ENCODE measurements at places on chromosomes 16 and 17.

DNA sequence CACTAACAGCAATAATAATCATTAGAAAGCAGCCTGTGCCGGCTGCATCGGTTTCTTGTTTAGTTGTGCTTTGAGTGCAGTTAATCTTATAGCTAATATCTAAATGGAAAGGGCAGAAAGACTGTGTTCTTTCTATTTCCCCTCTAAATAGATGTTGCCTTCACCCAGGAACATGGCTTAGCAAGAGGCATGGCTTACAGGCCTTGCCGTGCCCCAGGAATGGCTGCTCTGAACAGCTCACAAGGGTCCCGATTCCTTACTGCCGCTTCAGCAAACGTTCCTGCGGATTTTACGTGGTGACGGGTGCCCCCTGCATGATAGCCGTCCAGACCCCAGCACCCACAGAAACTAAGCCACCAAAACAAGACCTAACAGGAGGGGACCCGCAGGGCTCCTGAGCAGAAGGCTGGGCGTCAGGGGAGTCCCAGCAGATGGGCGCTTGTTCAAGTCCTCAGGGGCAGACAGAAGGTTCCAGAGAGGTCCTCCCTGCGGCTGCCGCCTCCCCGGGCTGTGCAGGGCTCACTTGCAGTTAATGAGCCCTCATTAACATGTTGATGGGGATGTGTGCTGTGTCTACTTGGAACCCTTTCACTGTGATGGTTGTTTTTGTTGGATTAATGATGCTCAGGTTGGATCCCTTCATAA is 52.5 kb upstream of the ENPP7 start:
- DNase-seq = peak; percentile 94

DNA sequence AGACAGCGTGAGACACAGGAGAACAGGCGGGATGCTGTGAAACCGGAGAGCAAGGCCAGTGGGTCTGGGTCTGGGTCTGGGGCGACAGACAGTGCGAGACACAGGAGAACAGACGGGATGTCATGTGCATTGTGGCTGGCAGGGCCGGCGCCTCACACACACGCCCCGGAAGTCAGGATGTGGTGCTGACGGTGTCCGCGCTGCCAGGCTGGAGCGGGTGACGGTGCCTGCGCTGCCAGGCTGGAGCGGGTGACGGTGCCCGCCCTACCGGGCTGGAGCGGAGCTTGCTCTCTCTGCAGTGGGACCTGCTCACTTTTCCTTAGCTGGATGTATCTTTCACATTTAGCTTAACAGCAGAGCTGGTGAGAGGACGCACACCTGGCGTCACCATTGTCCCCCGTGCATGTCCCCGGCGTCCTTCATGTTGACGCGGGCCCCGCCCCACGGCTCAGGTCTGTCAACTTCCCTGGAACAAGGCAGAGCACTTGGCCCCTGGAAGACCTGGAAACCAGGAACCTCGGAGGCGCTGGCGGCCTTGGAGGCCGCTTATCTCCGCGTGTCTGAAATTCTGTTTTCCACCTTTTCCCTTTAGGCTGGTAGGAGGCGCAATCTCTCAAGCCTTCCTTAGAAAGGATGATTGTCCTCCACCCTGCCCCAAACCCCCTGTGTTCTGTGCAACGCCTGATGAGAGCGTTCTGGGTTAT is 43.0 kb upstream of the ZNF750 start:
- DNase-seq = no peak

- DNase-seq = peak; percentile 77
Measured at GRCh38 chr17:59513934-59514841, 51.2 kb upstream of the DHX40 start.

GRCh38 chr17:41678411-41678906 is 10.2 kb upstream of the EIF1 start:
- DNase-seq = no peak

DNA sequence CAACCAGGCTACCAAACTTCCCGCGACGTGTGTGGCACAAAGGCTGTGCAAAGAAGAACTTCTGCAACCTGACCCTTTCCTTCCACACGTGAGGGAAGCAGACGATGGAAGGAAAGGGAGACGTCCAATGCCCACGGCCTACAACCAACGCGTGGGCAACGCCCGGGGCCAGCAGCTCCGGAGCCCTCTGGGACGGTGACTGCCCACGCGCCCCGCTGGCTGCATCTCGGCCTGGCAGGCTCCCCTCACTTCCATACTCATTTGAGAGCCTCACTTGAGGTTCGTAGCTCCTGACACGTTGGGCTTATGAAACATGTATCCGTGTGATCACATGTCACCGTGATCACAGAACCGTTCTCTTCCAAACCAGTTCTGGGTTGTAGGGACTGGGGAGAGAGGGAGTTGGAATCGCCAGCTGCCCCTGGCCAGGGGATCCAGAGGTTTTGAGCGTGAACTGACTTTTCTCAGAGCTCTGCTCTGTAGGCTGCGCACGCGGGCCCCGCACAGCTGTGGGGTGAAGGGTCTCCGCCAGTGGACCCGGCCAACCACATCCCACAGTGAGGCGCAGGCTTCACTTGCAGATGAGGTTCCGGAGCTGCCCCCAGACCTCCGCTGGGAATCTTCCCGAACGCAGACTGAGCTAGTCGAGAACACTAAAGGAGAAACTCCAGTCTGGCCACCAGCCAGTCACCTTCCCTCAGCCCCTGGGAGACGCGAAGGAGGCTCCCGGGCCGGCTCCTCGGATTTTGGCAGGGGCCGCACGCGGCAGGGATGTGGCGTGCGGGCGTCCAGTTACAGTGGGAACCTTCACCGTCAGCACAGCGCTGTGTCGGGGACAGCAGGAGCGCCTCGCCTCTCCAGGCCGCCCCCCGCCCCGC is 1.0 kb downstream of the LMF1 start:
- DNase-seq = no peak

- no peak for DNase-seq
Measured at GRCh38 chr16:66720766-66721165, 24.2 kb upstream of the CMTM4 start.

DNA sequence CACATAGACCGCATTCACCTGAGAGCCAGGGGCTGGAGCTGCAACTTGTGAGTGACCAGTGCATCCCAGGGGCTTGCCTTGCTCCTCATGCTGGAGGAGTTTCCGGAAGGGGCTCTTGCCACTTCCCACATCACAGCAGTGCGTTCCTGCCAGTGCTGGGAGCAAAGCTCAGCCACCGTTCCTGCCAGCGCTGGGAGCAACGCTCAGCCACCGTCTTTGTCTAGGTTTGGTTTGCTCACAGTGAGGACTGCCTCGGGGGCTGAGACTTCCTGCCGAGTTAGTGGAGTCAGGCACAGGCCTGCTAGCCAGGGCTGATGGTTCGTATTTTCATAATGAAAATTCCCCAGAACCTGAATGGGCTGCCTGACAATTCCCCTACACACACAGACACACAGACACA is 5.4 kb upstream of the CHRNE start:
- no peak for DNase-seq

- DNase-seq = no peak
Measured at GRCh38 chr17:79192503-79193351, 118.1 kb downstream of the ENGASE start.

DNA sequence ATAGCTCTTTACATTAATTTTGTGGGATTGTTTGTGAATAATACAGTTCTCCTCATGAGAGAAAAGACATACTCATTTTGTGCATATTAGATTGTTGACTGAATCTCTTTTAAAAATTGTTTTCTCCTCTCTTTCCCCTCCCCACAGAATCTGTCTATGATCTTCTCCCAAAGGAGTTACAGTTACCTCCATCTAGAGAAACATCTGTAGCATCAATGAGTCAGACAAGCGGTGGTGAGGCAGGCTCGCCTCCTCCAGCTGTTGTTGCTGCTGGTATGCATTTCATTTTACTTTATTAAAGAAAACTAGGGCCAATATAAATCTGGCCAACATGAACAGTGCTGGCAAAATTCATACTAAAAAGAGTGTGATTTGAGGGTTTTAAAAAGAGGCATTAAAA is 60.5 kb downstream of the NFAT5 start:
- no peak for DNase-seq

DNA sequence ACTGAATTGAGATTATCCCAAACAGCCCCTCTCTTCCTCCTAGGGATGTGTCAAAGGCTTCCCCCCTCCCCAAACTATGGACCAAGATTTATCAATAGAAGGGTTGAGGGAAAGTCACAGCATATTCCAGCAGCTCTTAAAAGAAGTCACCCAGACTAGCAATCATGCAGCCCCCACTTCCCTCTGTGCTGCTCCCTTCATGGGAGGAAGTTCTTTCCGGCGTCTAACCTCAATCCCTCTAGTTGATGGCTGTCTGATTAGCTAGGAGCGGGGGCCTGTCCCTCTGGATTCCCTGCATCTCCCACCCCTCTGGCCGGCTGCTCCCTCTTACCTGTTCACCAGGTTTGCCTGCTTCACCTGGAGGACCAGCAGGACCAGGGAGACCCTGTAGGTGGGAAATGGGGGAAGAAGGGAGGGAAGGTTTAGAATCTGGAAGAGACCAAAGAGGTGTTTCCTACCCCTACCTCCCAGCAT is 9.2 kb downstream of the COL1A1 start:
- DNase-seq = no peak

- no peak for DNase-seq
Measured at GRCh38 chr16:11686713-11687380, 18.6 kb downstream of the SNN start.

- no peak for DNase-seq
Measured at GRCh38 chr17:27244491-27245223, 49.3 kb upstream of the WSB1 start.

- DNase-seq = no peak
Measured at GRCh38 chr17:39110435-39111136, 40.9 kb downstream of the PLXDC1 start.

DNA sequence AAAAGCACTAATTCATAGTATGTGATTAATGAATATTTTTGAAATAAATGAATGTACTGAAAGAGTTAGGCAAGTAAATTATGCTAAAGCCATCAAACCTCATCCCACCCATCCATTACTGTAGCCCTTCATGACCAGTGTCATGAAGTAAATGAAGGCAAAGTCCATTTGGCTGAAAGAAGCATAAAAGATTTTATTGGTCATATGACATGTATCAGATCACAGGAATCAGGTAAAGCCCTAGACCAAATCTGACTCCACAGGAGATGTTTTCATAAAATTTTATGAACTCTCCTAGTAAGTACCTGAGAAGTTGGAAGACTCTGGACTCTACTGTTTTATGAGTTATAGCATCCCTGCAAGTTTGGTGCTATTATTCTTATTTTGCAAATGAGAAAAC is 213.5 kb downstream of the TMEM114 start:
- no peak for DNase-seq

DNA sequence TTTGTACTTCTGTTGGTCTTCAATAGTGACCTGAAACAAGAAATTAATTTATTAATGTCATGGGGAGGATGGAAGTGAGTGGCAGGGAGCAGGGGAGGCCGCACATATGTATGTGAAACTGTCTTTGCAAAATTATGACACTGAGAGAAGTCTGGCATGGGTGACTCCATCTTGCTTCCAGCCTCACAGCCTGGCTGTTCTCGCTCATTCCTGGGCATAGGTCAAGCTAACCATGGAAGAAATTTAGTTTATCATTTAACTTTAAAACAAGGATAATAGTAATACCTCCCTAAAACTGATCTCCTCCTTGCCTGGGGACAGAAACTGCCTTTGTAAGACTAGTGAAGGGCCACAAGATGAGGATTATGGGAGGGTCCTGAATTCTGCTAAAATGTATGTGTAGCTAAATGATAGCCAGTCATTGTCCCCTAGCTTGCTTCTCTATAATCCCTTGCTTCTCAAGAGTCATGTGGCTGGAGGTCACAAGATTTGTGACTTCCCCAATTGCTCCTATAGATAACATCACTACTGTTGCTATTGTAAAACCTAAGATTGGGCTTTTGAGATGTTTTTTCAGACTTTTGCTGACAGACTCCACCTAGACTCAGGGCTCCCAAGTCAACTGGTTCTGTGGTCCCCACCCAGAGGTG is 126.0 kb downstream of the HS3ST3A1 start:
- DNase-seq = no peak

DNA sequence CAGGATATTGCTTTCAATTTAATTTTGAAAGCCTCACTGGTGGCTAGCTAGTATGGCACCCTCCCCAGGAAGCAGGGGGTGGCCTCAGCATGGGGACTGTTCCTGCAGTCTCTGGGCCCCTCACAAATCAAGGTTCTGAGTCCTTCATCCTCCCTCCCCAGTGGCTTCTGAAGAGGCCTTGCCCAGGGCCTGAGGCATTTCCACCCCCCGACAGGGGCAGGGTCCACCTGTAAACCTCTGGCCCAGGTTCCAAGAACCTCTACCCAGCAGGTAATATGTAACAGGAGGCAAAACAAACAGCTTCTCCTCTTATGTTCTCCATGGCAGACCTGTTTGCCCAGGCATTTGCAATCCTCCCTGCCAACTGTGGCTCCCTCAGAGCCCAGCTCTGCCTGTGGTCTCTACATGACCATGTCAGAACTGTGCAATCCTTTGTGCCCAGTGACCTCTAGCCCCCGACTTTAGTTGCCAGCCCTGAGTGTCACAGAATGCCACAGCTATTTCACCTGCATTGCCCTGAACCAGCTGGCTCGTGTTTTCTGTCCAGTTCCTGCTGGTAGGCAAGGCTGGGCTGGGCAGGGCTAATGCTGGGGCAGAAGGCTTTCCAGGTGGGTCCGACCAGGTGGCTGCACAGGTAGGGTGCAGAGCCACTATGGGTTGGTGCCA is 14.3 kb downstream of the ACSF2 start:
- no peak for DNase-seq

DNA sequence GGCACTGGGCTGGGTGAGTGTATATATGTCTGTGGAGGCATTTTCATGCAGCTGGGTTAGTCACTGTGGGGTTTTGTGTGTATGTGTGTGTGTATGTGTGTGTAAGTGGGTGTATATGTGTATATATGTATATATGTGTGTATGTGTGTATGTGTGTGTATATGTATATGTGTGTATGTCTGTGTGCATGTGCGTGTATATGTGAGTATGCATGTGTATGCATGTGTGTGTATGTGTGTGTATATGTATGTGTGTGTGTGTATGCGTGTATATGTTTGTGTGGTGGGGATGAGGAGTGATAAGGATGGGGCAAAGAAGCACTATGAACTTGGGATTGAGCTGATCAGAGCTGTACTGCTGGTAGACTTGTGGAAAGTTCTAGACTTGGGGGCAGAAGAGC is 29.0 kb upstream of the PLLP start:
- DNase-seq = no peak

GRCh38 chr17:63995626-63996025 is 2.5 kb upstream of the PRR29 start:
- DNase-seq = no peak

DNA sequence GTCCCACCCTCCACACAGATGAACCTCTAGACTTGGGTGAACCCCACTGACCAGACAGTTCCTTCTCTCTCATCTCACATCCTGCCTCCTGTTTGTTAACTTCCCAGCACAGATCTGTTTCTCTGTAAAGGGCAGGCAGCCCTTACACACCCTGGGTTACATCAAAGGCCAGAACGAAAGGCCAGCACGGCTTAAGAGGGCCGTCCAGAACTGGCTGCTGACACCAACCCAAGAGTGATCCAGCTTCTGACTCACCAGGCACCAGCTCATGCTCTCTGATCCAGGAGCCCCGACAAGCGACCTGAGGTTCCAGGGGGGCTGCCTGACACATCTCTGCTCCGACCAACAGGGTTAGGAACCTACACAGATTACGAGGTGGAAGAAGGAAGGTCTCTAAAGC is 86.9 kb downstream of the MRM3 start:
- no peak for DNase-seq

Measured in NCI-H1694 (cell line).